Osteocyte (in vitro differentiated cells): ENCODE measurements at places on chromosomes 16 and 17. TPM values are rescaled to one million over a fixed set of nuclear protein-coding genes. Genes with fewer than 3 reads are reported as not detected.

DNA sequence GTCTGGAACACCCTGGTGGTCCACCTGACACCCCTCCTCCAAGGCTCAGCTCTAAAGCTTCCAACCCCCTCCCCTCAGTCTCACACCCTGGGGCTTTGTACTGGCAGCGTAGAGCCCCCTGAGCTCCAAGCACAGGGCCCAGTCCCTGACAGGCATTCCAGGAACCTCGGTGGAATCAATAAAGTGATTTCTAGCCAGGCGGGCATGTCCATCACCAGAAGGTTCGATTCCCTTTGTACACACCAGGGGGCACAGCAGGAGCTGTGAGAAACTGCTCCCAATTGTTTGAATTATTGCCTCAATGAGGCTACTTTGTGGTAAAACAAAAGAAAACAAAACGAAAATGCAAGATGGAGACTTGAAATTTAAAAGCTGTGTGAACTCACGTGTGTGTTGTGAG lies 51.8 kb downstream of the SMPD3 start:
- H3K4me1 ChIP-seq, result no peaks in the 10 kb centered on the region
- peaks cover 3% of the 10 kb centered on the region for H3K27me3 ChIP-seq
- no peak overlapping the region for H3K27ac ChIP-seq
- H3K4me3 ChIP-seq, result no peak overlapping the region
- no peaks in the 10 kb centered on the region for H3K36me3 ChIP-seq

Gene ASGR1
- 1.6 and 2.4 TPM in 2 replicates for total RNA-seq

Gene CYBA
- total RNA-seq, result 51.4 and 51.8 TPM in 2 replicates

Gene FOXF1
- not detected in 2 replicates for total RNA-seq

Gene ARHGAP44
- total RNA-seq, result 4.9 and 7.2 TPM in 2 replicates

Gene COG1
- 45.6 and 45.7 TPM in 2 replicates for total RNA-seq
